ENCODE measurements at places on chromosomes 16 and 17.
A peak's percentile ranks its signal among the peaks of the same experiment; 100 is the strongest.

DNA sequence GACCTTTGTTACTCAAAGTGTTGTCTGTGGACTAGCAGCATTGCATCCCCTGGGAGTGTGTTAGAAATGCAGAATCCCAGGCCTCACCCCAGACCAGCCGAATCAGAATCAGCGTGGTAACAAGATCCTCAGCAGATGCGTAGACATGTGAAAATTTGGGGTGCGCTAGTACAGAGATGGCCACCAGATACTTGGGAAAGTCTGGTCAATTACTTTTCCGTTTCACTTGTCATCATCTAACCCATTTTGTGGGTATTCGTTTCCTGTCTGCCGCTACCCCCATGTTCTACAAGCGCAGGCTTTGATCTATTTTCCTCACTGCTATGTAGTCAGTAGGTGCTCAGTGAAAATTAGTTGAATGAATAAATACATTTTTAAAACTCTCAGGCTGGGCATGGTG, 33.1 kb upstream of the HERPUD1 start:
- no peak for DNase-seq

DNA sequence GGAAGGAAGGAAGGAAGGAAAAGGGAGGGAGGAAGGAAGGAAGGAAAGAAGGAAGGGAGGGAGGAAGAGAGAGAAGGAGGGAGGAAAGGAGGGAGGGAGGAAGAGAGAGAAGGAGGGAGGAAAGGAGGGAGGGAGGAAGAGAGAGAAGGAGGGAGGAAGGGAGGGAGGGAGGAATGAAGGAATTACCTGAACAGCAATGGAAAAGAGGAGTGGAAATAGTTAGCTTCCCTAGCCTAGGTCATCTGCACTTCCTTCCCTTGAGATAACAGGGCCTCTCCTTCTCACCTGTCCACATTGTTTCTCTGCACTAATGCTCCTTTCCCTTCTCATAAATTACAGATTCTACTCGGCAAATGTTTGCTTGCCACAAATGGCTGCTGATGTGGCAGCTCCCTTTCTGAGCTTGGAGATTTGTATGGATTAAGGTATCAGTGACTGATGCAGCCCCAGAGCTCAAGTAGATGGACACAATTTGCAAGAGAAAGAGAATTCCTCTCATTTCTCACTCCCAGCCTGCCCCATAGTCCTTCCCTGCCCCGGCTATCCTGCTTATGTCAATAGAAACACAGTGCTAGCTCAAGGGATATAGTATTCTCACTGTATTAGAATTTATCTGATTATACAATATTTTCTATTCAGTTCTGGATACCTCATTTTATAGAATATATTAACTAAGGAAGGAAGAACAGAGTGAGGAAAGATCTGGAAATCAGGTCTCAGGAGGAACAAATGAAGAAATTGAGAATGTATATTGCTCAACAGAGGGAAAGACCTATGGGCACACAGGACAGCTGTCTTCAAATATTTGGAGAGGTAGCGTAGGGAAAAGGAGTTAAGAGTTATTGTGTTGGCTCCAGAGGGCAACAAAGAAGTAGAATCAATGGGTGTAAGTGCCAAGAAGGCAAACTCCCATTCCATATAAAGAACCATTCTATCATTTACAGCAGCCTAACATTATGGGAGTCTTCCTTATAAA, 14.6 kb downstream of the HOXB1 start:
- DNase-seq: no peak

- DNase-seq: no peak
Observed at GRCh38 chr16:30760577-30761426, 1.1 kb downstream of the CFAP119 start.

DNA sequence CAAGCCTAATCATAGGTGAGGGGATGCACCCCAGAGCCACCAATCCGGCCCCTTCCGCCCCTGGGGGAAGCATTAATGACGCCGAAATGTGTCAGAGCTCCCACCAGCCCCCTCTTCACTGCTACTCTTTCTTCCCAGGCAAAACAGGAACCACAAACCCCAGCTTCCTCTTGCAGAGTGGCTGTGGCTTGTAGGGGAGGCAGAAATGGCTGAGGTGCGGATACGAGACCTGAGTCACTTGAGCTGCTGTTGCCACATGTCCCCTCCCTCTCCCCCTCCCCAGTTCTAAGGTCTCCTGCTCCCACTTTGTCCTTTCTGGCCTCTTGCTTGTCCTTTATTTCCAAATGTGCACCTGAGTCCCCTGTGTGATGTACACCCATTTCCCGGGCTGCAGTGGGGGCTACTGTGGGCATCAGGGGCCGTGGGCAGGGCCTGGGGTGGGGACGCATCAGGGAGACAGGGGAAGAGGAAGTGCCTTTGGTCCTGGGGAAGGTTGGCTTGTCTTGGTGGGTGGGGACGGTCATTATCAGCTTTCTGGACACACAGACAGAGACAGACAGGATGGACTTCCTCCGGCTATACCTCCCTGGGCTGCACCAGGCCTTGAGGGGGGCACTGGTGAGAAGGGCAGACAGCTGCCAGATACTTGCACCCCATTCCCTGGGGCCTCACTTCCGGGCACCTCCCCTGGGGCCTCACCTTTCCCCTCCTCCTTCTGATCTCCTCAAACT, at the start of gene APOBR:
Gene APOBR, plus strand, starts transcription at position 523 of the 731 bp plus-strand sequence. Its CDS starts 39 bp downstream, at position 562.
- peak; percentile 70 for DNase-seq

GRCh38 chr16:48371393-48371780, 13.8 kb downstream of the SIAH1 start:
- DNase-seq: no peak

DNA sequence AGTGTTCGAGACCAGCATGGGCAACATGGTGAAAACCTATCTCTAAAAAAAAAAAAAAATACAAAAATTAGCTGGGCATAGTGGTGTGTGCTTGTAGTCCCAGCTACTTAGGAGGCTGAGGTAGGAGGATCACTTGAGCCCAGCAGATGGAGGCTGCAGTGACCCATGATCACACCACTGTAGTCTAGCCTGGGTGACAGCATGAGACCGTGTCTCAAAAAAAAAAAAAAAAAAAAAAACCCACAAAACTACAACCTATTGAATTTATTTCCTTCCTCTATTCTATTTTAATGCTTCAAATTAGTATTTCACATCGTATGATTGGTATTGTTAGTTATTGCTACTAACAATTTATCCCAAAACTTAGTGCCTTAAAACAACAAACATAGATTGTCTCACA, 9.4 kb upstream of the NUFIP2 start:
- DNase-seq: no peak

- peak; percentile 82 for DNase-seq
Observed at GRCh38 chr17:21280081-21280518, 4.4 kb upstream of the MAP2K3 start.

Data from stimulated activated CD8-positive, alpha-beta memory T cell treated with anti-CD3 and anti-CD28 coated beads, Interleukin-2, amount 100 ng/mL, for 1 hour (primary cell).